ENCODE measurements at places on chromosomes 6 and 20.

GRCh38 chr6:88120635-88121034, 45.5 kb downstream of the CNR1 start:
- no peak for DNase-seq

DNA sequence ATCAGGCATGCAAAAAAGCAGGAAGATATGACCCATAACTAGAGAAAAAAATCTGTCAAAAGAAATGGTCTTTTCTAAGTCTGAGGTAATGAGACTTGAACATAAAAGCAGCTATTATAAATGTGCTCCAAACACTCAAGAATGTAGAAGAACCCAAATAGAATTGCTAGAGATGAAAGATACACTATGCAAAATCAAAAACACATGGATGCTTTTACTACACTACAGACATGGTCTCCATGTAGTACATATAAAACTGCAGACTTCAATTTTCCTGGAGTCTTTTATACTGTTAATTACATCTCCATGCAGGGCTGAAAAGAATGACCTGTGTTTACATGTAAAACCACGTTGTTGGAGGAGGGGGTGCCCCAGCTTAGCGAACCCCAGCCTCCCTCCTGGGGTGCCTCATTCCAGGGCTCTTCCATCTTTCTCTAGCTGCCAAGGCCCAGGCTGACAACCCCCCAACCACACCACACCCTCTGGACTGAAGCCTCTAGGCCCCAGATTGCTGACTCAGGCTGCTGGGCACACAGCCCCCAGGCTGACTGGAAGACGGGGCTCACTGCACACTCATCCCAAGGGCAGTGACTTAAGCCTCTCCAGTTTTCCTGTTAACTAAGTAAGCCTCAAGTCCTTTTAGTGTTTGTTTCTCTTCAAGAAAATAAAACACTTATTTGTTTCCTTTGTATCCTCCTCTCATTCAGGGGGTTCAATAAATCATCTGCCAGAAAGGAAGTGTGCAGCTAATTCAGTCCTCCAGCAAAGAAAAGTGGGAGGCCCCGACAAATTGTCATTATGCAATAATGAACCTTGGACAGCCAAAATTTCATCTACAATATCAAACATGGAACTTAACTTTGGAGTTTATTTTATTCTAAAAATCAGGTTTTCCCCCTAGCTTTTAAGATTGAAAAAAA, 26.0 kb upstream of the PLAGL1 start:
- DNase-seq: no peak

- DNase-seq: peak; percentile 9
These were observed 37.9 kb upstream of the SLC23A2 start for GRCh38 chr20:5039255-5039657.

GRCh38 chr6:113668641-113669408, 188.3 kb upstream of the MARCKS start:
- DNase-seq: no peak

- DNase-seq: no peak
These were observed 845 bp downstream of the HLA-DPA1 start for GRCh38 chr6:33072508-33073100.
